Stimulated activated CD4-positive, alpha-beta T cell treated with anti-CD3 and anti-CD28 coated beads, TNF-alpha, amount 100 ng/mL, for 1 hour (primary cell): ENCODE measurements at places on chromosomes 16 and 17.

- DNase-seq: no peak
These were observed 110.8 kb downstream of the C16orf78 start for GRCh38 chr16:49484451-49484849.

GRCh38 chr17:2853283-2854142 is 57.3 kb downstream of the RAP1GAP2 start:
- DNase-seq: no peak

- no peak for DNase-seq
These were observed 16.2 kb downstream of the MLYCD start for GRCh38 chr16:83915081-83915480.

- no peak for DNase-seq
These were observed 604 bp downstream of the HS3ST3B1 start for GRCh38 chr17:14301279-14302090.

GRCh38 chr17:80245566-80246265 is 14.9 kb upstream of the RNF213 start:
- DNase-seq: no peak

DNA sequence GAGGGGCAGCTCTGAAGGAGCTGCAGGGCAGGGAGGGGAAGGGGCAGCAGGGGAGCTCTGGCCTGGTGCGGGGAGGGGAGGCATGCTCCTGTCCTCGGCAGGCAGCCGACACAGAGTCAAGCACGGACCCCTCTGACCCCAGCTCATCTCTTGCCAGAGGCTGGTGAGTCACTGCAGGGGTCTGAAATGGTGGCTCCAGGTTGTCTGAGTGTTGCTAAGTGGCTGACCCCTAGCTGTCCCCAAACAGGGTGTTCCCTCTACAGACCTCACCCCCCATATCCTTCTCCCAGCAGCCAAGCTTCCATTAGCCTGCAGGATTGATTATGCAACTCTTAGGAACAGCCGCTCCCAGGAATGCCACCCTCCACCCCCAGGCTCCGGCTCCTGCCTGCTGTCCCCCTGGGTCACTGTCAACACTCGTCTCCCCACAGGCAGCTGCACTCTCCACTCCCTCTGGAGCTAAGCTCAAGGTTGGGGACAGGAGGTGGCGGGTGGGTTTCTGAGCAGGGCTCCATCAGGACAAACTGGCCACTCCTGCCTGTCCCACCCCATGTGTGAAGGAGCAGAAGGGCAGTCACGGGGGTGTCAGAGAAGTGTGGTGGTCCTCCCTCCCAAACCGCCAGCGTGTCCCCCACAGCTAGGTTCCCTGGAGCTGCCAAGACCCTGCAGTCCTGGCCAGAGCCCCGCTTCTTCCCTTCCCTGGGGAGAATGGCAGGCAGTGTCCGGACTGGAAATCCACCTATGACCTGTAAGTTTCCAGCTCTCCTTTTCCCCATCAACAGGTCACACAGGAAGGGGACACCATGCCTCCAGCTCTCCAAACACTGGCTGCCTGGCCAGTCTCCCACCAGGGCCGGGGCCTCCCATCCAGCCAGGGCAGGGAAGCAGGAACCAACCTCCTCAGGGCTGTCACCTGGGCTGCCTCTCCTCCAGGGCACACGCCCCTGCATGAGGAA is 1.0 kb downstream of the MYLK3 start:
- no peak for DNase-seq

- no peak for DNase-seq
These were observed 37.7 kb downstream of the GINS2 start for GRCh38 chr16:85650844-85651628.

DNA sequence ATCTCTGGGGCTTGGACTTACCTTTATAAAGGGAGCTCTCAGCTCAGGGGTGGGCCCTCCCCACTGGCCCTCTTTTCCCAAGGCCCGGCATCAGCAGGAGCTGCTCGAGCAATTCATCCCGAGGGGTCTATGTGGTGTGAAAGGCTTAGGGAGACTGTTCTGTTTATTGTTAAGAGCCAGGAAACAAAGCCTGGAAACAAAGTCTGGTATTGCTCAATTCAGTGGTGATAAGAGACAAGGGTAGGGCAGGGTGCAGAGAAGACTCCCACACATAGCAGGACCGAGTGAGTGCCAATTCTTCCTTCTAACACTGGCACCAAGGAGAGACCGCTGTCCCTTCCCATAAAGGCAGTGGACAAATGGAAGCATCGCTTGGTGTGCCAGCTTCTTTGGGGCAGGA is 750.7 kb downstream of the KCNJ18 start:
- DNase-seq: no peak

- no peak for DNase-seq
These were observed 282.1 kb downstream of the CBLN1 start for GRCh38 chr16:48999508-48999907.

DNA sequence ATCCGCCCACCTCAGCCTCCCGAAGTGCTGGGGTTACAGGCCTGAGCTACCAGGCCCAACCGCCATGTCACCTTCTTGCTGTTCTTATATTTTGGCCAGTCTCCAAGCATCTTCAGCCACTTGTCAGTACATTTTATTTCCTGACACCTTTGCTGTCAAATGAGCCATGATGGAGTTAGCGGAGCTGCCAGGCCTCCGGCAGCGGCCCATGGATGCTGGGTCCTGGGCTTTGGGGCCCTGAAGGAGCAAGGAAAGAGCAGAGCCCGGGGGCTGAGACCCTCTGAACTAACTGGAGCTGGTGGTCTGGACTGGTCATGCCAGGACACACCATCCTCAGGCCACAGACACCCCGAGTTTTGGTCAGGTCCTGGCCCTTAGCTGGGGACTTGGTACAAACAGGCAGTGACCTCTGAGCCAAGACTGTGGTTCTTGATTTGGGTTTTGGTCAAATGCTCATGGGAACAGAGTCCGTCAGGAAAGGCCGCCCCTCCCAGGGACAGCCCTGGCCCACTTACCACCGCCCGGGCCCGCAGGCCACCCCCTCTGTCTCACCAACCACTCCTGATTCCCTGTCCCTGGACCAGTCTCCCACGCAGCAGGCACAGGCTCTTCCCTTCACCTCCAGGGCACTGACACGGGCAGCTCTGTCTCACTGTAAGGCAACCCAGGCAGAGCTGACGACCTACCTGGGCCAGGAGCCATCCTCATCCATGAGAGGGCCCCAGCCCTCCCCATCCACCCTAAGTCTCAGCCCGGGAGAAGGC is 42.0 kb downstream of the TNFRSF13B start:
- DNase-seq: no peak
